ENCODE measurements at places on chromosomes 7 and 10.
A peak's percentile ranks its signal among the peaks of the same experiment; 100 is the strongest.

DNA sequence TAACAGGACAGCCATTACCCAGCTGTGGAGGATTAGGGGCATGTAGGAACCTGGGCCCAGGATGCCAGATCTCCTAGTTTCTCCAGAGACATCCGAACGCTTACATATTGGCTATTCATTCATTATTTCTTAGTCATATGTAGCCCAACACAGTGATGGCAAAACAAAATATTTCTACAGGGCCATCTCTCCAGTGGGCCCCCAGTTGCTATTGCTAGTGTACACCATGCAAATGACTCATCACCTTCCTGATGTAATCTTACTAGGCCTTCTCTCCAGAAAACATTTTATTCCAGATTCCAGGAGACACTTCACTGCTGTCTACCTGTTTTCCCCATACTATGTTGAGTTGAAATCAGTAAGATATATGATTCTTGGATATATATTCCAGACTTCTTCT lies 201.7 kb downstream of the PLXDC2 start:
- DNase-seq: no peak

DNA sequence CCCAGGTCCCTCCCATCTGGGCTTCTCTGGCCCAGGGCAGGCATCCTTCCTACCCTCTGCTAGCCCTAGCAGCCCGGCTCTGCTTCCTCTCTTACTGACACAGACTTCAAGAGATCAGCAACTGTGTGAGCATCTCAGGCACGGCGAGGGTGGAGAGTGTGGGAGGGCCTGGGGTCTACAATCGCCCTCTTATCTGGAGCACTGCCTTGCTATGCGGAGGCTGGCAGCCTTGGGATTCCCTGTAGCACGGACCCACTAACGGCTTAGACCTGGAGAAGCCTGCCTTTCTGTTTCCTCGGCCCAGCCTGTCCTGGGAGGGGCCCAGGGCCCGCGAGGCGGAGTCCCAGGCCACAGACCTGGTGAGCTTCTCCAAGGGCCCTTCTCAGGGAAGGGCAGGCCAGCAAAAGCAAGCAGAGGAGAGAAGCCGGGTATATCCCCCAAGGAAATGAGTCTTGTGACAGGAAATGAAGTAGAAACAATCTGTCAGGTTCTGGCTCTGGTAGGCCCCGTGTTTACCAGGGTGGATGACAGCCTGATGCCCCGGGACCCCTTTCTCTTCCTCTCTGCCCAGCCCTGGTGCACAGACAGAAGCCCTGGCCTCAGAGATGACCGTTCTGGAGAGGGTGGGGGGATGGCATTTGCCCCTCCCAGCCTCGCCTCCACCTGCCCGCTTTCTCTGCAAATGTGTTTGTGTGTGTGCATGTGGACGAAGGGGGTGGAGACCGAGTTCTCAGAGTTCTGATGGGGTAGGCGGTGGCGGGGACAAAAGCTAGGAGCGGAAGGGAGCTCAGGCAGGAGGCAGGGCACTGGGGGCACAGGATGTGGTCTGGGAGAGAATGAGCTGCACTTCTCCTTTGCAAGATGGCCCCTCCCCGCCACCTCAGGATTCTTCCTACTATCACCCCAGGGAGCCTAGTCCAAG lies 2.5 kb downstream of the LRCH4 start:
- DNase-seq: peak; percentile 56

GRCh38 chr10:3477683-3478082 lies 305.1 kb upstream of the PITRM1 start:
- no peak for DNase-seq

- no peak for DNase-seq
Measured at GRCh38 chr7:44087911-44088838, 5.8 kb upstream of the POLM start.

DNA sequence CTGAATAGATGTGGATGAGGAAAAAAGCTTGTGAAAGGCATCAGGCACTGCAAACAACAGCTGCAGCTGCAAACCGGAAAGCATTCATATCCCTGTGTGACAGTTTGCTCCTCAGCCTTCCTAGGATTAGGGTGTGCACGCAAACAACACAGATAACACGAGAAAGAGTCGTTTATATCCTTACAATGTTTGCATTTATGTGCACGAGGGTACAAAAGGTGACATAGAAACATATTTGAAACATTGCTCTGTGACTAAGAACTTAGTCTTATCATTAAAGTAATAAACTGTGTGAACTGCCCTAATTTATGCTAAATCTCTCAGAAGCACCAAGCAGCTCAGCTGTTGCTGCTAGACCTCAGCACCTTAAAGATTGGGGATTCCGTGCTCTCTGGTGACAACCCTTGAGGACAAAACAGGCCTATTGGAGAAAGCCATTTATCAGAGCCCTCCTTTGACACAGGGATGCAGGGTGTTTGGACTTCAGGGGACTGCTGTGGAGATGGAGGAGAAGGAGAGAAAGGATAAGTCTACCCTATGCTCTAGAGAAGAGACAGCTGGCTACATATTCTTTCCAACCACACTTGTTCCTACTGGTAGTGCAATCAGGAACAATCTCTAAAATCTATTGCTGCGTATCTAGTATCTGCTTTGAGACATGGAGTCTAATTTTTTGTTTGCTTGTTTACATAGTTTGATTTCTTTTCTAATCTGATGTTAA lies 176.2 kb downstream of the GNAT3 start:
- DNase-seq: no peak

DNA sequence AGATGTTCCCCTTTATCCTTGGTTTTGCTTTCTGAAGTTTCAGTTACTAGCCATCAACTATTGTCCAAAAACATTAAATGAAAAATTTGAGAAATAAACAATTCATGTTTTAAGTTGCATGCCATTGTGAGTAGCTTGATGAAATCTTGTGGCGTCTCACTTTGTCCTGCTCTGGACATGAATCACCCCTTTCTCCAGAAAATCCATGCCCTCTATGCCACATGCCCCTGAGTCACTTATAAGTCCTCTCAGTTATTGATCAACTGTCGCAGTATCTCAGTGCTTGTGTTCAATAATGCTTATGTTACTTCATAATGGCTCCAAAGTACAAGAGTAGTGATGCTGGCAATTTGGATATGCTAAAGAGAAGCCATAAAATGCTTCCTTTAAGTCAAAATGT lies 208.0 kb upstream of the FERD3L start:
- no peak for DNase-seq

DNA sequence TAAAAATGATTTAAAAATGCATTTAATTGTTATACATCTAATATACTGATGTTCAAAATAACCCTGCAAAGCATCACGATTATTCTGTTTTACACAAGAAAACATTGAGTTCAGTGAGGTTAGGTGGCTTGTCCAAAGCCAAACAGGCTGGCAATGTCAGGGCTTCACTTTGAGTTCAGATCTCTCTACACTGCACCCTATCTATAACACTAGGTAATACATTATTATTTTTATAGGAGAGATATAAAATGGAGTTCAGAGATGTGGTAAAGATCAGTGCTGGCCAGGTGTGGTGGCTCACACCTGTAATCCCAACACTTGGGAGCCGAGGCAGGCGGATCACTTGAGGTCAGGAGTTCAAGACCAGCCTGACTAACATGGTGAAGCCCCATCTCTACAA lies 165.9 kb upstream of the MYO3A start:
- DNase-seq: no peak

DNA sequence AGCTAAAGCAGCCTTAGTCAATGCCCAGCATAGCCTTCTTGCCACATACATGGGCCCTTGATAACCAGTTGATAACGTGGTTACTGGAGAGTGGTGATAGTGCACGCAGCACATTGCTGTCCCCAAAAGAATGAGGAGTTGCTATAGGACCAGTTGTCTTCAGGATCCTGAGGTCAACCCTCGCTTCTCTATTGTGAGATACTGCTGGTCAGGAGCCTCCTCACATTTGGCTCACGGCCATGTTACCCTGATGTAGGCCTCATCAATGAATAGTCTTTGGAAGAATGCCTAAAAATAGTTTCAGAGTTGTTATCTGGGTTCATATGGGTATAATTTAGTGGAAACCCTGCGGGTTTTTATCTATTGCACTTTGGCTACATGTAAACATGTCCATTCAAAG lies 230.7 kb downstream of the VTI1A start:
- no peak for DNase-seq

DNA sequence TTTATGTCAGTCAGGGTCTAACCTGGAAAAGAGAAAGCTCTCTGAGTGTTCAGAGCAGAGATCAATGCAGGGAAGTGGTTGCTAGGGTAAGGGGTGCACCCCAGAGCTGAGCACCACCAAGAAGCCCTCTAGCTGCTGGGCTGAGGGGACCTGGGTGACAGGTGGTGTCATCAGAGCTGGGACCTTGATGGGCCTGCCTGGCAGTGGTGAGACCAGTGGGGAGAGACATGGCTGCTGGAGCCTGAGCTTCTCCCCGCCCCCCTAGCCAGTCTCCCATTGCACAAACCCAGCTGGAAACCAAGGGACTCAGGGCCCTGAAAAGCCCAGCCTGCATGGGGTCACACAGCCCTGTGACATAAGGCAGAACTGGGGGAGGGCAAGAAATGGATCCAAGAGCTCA lies 49.1 kb upstream of the OSBPL3 start:
- DNase-seq: no peak

GRCh38 chr7:2714636-2715035 lies 26.6 kb downstream of the AMZ1 start:
- no peak for DNase-seq

DNA sequence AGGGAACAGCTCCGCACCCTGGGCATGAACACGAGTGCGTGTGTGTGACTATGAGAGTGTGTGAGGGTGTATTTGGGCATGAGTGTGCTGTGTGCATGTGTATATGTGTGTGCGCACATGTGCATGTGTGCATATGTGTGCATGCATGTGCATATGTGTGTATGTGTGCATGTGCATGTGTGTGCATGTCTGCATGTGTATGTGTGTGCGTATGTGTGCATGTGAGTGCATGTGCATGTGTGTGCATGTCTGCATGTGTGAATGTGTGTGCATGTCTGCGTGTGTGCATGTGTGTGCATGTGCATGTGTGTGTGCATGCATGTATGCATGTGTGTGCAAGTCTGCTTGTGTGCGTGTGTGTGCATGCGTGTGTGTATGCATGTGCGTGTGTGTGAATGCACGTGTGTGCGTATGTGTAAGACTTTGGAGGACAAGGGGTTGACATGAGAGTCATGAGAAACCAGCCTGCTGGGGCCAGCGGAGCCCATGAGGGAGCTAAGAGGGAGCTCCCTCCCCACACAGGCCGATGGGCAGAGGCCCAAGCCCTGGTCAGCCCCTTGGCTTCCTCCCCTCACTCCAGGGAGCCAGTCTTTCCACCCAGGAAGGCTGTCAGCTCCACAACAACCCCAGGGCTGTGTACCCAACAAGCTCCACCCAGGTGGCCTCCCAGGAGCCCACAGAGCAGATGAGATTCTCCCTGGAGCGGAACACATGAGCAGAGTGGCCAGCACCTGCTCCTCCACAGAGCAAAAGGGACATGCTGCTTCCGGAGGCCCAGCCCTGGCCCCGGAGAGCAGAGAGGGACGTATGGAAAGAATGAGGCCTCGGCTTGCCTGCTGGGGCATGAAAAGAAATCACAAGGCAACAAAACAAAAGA lies 142.5 kb upstream of the PPP2R2D start:
- no peak for DNase-seq

- DNase-seq: no peak
Measured at GRCh38 chr10:30836406-30836805, 195.3 kb downstream of the ZNF438 start.

GRCh38 chr7:149241696-149242095 lies 2.2 kb downstream of the ZNF212 start:
- no peak for DNase-seq

DNA sequence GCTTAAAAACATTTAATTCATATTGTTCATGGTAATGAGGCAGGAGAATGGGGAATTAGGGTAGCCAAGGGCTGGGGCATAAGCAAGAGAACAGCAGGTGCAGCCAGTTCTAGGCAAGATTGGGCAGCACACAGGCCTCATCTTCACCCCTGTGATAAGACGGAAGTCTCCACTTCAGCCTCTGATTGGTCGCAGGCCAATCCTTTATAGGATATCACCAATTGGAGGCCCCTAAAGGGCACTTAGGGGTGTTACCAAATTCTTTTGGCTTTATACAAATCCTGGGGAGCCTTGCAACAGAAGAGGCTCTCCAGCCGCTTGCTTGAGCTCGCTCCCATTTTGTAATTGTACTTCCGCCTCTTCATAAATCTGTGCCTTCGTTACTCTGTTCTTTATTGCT lies 231.1 kb downstream of the REEP3 start:
- no peak for DNase-seq

DNA sequence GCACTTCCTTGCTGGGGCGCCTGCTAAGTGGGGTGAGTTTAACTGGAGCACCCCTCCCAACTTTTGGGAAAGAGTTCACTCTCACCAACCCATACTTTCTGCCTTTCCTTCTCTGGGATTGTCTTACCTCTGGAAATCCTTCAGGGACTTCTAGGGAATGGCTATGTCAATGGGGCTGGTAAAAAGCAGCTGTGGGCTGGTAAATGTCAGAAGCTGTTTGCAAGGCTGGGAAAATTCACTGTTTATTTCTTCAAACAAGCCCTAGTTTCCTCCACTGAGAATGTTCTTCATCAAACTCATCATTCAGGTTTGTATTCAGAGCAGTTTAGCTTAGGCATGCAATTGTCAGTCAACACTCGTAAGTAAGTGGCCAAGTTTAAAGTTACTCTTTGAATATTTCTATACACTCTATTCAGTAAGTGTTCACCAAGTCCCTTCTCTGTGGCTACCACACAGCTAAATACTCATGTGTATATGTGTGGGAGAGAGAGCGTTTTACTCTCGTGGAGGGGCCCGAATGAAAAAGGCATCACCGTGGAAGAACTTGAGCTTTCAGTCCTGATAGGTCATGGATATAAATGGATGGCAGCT lies 654.8 kb downstream of the LRMDA start:
- no peak for DNase-seq

DNA sequence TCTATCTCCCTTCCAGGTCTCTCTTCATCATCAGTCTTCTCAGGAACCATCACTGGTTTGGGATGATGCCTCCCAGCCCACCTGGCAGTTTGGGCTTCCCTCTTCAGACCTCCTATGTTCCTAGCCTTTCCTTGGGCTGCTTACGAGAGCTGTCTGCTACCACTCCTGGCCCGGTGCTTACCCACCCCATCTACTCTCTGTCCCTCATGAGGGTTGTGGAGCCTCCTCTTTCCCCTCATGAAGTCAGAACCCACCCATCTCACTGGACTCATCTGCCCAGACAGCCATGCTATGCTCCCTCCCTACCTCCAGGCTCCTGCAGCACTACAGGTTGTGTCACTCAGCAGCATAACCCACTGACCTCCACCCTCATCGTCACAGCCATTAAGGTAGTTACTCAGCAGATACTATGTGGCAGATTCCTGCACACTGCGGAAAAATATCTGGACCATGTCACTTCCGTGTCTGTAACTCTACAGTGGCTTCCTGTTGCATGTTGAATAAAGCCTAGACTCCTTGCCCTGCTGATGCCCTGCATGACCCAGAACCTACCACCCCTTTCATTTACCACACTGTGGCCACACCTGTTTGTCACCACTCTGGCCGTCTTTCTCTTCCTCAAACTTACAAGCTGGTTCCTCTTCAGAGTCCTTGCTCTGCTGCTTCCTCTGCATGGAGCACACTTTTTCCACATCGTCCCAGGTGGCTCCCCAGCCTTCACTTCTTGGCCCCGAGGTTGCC lies 2.0 kb downstream of the DBNL start:
- DNase-seq: peak; percentile 60

GRCh38 chr10:126972635-126973414 lies 67.6 kb downstream of the DOCK1 start:
- DNase-seq: no peak

GRCh38 chr10:22899307-22899706 lies 28.5 kb upstream of the ARMC3 start:
- no peak for DNase-seq

- DNase-seq: no peak
Measured at GRCh38 chr7:28298870-28299518, 113.3 kb upstream of the CREB5 start.

Data from SIG-M5 (cell line).